ENCODE measurements at places on chromosomes 7 and 10. TPM values are rescaled to one million over a fixed set of nuclear protein-coding genes. Genes with fewer than 3 reads are reported as not detected.

- DNase-seq, result no peak
These were observed 21.8 kb downstream of the MAP3K8 start for GRCh38 chr10:30455816-30456215.

GRCh38 chr10:107576746-107577145 is 412.2 kb upstream of the SORCS1 start:
- DNase-seq, result no peak

The HYAL4 gene
- not detected for total RNA-seq

DNA sequence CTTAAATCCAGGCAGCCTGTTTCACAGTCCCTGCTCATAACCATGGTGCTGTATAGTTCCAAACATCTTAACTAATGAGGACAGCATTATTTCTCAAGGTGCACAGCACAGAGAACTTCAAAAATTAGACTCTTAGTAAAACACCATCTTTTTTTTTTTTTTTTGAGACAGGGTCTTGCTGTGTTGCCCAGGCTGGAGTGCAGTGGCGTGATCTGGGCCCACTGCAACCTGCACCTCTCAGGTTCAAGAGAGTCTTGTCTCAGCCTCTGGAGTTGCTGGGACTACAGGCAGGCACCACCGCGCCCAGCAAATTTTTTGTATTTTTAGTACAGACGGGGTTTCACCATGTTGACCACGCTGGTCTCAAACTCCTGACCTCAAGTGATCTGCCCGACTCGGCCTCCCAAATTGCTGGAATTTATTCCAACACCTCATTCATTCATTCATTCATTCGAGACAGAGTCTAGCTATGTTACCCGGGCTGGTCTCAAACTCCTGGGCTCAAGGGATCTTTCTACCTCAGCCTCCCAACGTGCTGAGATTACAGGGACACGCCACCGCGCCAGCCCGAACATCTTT is 507 bp upstream of the TMEM254 start:
- DNase-seq, result no peak

All from left colon (tissue), 2 donors.